ENCODE measurements at places on chromosomes 4 and X.

DNA sequence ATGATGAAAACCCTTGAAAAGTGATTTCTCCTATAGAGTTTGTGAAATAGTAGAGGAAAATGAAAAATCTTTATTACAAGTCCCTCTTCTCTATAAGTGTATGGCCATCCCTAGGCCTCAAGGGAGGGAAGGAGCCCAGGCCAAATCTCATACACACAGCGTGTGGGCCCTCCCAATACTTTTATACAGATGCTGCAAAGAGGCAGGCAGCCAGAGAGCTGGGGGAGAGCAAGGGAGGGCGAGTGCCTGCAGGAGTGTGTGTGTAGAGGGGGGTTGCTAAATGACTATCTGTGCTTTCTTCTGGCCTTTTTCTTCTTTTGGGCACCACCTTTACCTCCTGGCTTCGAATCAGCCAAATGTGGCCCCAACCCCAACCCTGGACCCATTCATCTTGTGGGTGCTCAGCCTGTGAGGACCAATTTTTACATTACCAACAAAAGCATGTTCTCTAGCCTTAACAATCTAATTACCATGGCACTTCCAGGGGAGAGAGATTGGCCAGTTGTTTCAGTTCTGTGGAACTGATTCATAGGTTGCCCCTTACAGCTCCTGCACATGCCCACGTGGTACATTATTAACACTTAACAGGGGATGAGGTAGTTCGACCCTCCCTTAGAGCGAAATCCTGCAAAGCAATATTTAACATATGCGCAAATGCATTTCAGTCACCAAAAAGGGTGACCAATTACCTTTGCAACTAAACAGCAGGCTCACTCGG, 2.0 kb downstream of the GPC3 start:
- DNase-seq, result no peak

DNA sequence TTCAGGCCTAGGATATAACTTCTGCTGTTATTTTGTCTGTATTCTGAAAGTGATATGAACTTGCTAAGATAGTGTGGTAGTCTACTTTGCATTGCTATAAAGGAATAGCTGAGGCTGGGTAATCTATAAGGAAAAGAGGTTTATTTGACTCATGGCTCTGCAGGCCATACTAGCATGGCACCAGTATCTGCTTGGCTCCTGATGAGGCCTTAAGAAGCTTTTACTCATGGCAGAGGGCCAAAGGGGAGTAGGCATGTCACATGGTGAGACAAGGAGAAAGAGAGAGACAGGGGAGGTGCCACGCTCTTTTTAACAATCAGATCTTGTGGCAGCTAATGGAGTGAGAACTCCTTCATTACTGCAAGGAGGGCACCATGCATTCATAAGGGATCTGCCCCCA, 247.3 kb downstream of the GPAT3 start:
- DNase-seq, result no peak

DNA sequence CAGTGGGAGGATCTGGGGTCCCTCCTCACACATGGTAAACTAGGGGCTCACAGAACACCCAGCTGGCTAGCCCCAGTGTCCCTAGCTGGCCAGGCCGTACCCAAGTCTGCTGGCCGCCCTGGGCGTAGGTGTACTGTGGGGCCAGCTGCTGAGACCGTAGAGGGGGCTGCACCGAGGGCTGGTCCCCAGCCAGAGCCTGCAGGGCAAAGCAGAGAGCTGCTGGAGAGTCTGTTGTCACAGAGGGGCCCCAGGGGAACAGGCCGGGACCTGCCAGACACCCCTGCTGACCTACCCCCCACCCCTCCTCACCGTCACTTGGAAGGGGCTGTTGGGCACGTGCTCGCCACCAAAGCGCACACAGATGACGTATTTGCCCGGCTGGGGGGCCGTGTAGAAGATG, 19.9 kb downstream of the FLNA start:
- no peak for DNase-seq

DNA sequence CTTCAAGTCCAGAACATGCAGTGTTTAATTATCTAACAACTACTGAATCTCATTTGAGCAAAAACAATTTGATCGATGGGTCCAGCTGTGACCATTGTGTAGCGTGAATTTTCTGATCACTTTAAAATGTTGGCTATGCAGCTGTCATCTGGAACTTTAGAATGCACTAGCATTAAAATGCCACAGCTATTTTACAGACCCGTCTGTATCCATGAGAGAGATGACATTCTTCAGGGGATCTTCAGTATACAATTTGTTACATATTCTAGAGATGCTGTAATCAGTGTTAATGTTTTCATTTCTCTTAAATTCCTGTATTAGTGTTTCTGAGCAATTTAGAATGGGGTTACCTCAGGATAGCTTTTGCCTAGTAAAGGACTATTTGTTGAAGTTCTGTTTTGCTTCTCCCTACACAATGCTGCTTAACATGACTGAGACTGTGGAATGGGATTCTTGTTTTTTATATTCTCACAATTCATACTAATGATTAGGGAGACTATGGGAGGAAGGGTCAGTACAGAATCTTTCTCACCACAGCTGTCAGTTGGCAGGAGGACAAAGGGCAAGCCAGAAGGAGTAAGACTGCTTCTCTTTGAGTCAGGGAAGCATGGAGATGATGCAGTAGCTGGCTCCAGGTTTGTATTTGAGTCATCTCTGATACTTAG, 13.2 kb upstream of the CTSO start:
- DNase-seq, result no peak

GRCh38 chr4:111849746-111850284, 295.4 kb upstream of the FAM241A start:
- no peak for DNase-seq

DNA sequence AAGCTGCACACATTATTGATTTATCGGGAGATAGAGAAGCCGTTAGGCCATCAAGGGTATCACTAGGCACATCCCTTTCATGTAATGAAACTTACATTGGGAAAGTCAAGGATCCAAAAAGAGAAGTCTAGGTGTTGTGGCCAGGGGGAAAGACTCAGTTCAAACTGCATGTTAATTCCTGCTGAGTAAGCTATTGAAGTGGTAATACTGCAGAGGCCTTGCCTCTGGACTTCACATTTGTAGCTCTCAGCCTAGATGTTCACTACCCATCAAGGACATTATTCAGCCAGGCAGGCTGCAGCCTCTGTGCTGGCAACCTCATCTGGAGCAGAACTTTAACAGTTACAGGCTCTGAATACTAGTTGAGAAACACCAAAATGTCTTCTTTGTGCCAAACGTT, 2094.5 kb upstream of the AGA start:
- DNase-seq, result no peak

GRCh38 chrX:13126775-13127174, 82.4 kb upstream of the FAM9C start:
- DNase-seq, result no peak

DNA sequence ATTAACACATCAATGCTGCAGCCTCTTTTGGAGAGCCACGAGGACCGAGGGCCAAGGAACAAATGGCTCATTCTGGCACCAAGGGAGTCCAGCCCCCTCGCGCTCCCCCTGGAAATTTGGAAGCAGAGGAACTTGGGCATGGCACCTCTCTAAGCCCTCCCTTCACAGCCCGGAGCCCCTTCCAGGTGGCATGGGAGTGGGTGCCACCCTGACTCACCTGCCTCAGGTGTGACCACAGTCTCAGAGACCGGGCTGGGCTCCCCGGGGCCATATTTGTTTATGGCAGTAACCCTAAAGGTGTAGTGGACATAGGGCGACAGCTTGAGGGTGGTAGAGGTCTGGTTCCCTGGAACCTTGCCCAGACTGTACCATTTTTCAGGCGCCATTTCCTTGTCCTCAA, 18.8 kb downstream of the L1CAM start:
- no peak for DNase-seq

- DNase-seq, result no peak
Measured at GRCh38 chr4:173446416-173446815, 47.5 kb upstream of the SCRG1 start.

- no peak for DNase-seq
Measured at GRCh38 chr4:88630756-88631155, 38.5 kb downstream of the HERC3 start.

DNA sequence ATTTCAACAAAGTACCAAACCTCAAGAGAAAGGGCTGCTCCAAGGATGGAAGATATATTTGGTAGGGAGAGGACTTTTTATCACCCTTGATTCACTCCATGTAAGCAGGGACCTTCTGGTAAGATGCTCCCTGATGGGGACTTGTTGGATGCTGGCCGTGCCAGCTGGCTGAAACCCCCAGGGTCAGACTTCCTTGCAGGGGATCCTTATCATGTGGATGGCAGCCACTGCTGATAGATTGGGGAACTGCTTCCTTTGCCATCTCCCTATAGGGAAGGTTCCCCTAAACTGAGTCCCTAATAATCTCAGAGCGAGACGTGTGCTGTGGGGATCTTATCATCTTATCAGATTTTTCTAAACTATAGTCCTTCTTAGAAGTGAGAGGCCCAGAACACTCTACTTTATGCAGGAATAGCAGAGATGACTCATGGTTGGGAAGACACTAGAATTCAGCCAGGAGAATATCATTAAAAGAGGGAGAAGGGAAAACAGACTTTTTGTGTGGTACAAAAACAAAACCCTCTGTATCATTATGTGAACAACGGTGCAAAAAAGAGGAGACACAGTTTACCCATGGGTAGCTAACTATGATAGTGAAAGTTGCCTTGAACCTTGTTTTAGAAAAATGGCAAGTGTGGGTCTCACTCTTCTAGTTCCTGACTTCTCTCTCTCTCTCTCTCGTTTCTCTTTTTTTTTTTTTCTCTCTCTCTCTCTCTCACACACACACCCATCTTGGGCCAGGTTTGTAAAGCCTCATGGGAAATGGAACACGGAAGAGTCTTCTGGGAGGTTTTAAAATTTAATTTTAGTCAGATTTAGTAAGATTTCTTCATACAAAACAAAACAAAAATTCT, 16.1 kb downstream of the RHOH start:
- DNase-seq, result no peak

DNA sequence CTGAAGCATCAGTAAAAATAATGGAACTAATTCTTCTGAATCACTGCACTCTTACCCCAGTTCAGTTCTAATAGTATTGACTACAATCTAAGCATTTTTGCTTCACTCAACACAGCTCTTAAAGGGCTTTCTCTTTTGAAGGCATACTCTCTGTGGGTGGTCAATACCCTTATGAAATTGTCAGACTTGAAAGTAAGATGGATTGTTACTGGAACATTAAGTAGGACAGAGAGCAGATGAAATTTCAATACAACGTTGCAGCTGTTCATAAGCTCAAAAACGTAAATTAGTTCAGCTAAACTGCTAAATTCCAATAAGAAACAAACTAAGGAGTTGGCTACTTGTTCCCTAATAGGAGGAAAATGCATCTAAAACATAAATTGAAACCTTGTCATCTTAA, 352.3 kb upstream of the TENM3 start:
- no peak for DNase-seq

DNA sequence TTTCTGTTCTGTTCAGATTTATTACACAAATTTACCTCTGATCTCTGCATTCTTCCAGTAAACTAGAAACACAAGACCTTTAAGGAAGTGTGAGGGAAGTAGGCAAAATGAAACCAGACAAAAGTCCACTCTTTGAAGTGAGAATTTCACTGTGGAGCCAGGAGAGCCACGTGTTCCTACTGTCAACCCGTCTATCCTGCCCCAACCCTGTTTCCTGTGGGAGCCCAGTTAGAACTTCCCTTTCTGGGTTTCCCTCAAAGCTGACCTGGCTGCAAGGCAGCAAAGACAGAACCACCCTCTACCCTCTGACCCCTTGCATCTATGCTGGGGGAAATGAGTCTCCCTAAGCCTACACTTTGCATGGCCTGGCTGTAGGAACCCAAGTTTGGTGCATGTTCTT, 40.0 kb downstream of the TMEM144 start:
- no peak for DNase-seq

- DNase-seq, result no peak
Measured at GRCh38 chrX:69107747-69108401, 57.4 kb downstream of the PJA1 start.

GRCh38 chr4:77349796-77350195, 192.8 kb downstream of the CCNG2 start:
- no peak for DNase-seq

- no peak for DNase-seq
Measured at GRCh38 chr4:46124773-46125413, 1.0 kb upstream of the GABRG1 start.

DNA sequence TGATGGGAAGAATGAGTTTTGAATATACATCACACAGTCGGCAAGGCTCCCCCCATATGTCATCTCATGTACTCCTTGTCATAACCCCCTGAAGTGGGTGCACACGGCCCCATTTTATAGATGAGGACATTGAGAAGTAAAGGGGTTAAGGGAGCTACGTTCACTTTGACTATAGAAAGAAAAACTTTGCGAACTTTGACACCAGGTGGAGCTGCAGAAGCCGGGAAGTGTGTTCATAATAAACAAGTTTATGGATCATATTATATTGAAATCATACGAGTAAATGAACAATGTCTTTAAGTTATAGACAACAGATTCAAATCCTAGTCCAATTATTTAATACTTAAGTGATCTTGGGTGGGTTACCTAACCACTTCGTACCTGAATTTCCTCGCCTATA, 203.8 kb upstream of the PITX2 start:
- no peak for DNase-seq

DNA sequence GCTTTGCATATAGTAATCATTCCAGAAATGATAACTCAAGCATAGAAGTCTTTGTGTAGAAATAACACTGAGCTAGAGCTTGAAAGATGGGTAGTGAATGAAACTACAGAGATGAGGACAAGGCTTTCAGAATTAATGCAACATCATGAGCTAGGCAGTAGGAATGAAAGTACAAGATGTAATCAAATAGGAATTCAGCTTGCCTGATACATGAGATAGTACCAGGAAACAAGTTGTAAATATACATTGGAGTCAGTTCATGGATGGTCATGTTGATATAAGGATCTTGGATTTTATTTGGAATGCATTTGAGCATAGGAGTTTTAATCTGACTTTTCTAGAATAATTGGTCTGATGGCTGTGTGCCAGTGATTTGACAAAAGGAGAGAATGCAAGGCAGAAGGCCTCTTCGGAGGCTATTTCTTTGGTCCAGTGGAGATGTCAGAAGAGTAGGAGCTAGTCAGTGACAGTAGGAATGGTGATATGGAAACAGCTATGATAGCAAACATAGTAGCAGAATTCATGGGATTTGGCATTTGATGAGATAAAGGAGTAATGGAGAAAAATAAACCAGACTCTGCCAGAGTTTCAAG, 206.4 kb upstream of the PACRGL start:
- no peak for DNase-seq

DNA sequence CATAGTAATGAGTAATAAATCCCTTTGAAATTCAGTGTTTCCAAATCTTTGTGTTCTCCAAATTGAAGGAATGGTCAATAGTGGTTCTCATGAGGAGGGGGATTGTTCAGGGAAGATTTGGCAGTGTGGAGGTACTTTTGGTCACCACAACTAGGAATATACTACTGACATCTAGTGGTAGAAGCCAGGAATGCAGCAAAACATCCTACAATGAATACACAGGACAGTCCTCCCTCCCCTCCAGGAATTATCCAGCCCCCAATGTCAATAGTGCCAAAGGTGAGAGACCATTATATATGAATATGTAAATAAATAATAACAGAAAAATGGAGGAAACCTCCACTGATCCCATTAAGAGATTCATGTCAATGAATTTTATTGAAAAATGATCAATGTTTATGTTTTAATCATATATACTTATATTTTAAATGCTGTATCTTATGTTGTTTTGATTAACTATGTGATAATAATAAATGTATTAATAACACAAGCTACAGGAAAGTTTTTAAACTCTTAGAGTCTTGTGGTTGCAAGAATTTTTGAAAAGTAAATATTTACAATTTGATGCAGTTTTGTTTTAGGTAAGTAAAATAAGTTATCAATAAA, 14.4 kb upstream of the FAM9A start:
- DNase-seq, result no peak

- no peak for DNase-seq
Measured at GRCh38 chr4:144208074-144208473, 67.6 kb upstream of the GYPA start.

Measured in stimulated activated CD8-positive, alpha-beta memory T cell treated with anti-CD3 and anti-CD28 coated beads, Interleukin-4, amount 100 ng/mL, for 24 hours (primary cell).